ENCODE measurements at places on chromosomes 4 and X.
A peak's percentile ranks its signal among the peaks of the same experiment; 100 is the strongest.

DNA sequence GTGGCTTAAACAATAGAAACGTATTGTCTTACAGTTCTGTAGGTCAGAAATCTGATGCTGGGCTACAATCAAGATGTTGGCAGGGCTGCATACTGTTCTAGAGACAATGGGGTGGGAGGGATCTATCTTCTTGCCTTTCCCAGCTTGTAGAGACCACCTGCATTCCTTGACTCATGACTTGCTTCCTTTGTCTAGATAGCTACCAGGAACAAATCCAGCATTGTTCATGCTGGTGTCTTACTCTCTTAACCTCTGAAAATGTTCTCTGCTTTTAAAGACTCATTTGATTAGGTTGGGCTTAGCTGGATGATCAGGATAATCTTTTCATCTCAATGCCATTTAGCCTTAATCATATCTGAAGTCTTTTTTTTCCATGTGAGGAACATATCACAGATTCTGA is 169.0 kb downstream of the ZNF330 start:
- no peak for DNase-seq

DNA sequence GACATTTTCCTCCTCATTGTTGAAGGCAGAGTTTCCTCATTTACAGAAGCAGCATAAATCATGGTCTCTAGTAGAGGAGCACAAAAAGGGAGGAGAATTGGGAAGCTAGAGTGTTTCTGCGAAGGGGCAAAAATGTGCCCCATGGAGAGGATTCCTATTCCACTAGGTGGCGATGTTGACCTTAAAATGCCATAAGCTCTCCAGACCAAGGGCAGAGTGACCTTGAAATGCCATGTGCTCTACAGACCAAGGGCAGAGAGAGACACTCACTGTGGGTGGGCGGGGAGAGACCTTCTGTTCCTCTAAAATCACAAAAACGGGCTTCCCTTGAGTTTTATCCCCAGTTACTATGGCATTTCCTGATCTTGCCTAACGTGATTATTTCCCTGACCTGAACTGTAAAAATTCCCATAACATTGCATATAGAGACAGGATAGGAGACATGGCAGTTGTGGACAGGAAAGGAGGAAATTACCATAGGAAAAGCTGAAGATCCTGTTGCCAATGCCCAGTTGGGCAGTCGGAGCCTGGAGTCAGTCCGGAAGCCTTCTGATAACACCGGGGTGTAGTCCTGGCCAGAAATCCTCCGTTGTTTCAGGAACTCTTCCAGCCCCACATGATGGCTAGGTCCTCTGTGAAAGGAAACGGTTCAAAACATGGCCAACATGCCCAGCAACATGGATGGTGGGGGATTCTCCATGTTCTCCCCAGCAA is 567.7 kb downstream of the MAGEB5 start:
- no peak for DNase-seq

- peak; percentile 75 for DNase-seq
These were observed 30.9 kb downstream of the NIPAL1 start for GRCh38 chr4:48047421-48047844.

DNA sequence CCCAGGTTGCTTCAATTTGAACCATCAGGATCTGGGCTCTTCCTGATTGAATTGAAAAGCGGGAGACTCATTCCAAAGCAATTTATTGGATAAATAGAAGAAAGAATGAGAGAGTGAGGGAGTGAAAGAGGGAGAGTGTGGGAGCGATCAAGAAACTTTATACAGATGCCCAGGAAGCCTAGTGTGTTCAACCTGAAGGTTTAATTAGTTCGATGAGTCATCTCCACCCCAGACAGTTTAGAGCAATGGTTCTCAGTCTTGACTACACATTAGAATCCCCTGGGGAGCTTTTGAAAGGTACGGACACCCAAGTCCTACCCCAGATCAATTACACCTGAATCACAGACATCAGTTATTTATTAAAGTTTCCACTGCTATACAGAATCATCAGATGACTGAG is 61.5 kb downstream of the GEMIN8 start:
- DNase-seq = no peak
